Hepatocyte (in vitro differentiated cells): ENCODE measurements at places on chromosomes 3 and 15. TPM values are rescaled to one million over a fixed set of nuclear protein-coding genes. Genes with fewer than 3 reads are reported as not detected.
A peak's percentile ranks its signal among the peaks of the same experiment; 100 is the strongest.

Gene TADA3
- polyA plus RNA-seq, result 55.5 and 61.2 TPM in 2 replicates

Gene MASP1
- 18.1 and 23.3 TPM in 2 replicates for polyA plus RNA-seq

Gene CHRNA5
- 1.1 and 1.5 TPM in 2 replicates for polyA plus RNA-seq

Gene LRRIQ4
- not detected in 2 replicates for polyA plus RNA-seq

Gene ZNF660
- polyA plus RNA-seq, result 4.0 and 4.6 TPM in 2 replicates

Gene LYZL4
- not detected in 2 replicates for polyA plus RNA-seq

- no peak overlapping the region for H3K4me3 ChIP-seq
- peak; percentile 6 for DNase-seq
- H3K27me3 ChIP-seq, result no peaks in the 10 kb centered on the region
- H3K27ac ChIP-seq, result no peak overlapping the region
- no peaks in the 10 kb centered on the region for H3K36me3 ChIP-seq
Measured at GRCh38 chr3:901953-902778, 190.7 kb upstream of the CNTN6 start.

- DNase-seq, result no peak
- H3K27me3 ChIP-seq, result no peaks in the 10 kb centered on the region
- no peaks in the 10 kb centered on the region for H3K4me1 ChIP-seq
- no peak overlapping the region for H3K27ac ChIP-seq
- no peak overlapping the region for H3K4me3 ChIP-seq
Measured at GRCh38 chr3:167246252-167246651, 133.8 kb downstream of the ZBBX start.

GRCh38 chr3:66501483-66502244 is 842 bp upstream of the LRIG1 start:
- peaks cover 25% of the 10 kb centered on the region for H3K4me1 ChIP-seq
- no peaks in the 10 kb centered on the region for H3K36me3 ChIP-seq
- peak overlapping the region; percentile 11 for H3K4me3 ChIP-seq
- H3K27ac ChIP-seq, result no peak overlapping the region
- no peaks in the 10 kb centered on the region for H3K27me3 ChIP-seq

DNA sequence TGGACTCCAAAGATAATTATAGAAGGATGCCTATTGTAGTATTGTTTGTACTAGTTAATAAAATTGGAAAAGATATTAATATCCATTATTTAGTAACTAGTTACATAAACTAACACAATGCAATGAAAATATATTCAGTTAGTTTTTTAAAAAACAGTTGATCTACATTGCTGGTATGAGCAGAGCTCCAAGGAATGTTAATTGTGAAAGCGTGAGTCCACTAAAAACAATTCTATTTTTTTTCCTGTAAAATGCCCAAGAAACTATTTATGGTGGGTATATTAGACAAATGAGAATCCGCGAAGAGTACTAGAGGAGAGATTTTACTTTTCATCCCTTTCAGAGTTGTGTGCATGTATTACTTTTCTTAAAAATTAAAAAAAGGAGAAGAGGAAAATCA is 104.3 kb downstream of the MCTP2 start:
- H3K27me3 ChIP-seq, result no peaks in the 10 kb centered on the region
- H3K27ac ChIP-seq, result no peak overlapping the region
- H3K36me3 ChIP-seq, result peaks cover 4% of the 10 kb centered on the region
- no peak for DNase-seq

DNA sequence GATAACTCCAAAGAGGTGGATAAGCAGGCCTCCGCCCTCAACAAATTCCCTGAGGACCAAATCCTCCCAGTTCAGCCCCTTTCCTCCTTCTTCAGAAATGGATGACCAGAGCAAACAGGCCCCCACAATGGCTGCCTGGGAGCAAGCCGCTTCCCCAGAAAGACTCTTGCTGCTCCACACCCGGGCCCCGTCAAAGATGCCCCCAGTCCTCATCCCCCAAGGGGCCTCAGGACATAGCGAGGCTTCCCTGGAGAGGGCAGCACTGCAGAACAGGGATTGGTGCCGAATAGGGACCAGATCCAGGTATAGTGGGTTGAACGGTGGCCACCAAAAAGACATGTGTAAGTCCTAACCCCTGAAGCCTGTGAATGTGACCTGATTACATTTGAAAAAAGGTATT is 502.3 kb downstream of the SHQ1 start:
- H3K4me3 ChIP-seq, result no peak overlapping the region
- no peaks in the 10 kb centered on the region for H3K27me3 ChIP-seq
- peak overlapping the region; percentile 51 for H3K27ac ChIP-seq
- H3K36me3 ChIP-seq, result no peaks in the 10 kb centered on the region

- no peak overlapping the region for H3K27ac ChIP-seq
- no peak overlapping the region for H3K4me3 ChIP-seq
- DNase-seq, result no peak
- no peaks in the 10 kb centered on the region for H3K4me1 ChIP-seq
- H3K36me3 ChIP-seq, result no peaks in the 10 kb centered on the region
- no peaks in the 10 kb centered on the region for H3K27me3 ChIP-seq
Measured at GRCh38 chr3:146968204-146968651, 363.1 kb upstream of the PLSCR5 start.

DNA sequence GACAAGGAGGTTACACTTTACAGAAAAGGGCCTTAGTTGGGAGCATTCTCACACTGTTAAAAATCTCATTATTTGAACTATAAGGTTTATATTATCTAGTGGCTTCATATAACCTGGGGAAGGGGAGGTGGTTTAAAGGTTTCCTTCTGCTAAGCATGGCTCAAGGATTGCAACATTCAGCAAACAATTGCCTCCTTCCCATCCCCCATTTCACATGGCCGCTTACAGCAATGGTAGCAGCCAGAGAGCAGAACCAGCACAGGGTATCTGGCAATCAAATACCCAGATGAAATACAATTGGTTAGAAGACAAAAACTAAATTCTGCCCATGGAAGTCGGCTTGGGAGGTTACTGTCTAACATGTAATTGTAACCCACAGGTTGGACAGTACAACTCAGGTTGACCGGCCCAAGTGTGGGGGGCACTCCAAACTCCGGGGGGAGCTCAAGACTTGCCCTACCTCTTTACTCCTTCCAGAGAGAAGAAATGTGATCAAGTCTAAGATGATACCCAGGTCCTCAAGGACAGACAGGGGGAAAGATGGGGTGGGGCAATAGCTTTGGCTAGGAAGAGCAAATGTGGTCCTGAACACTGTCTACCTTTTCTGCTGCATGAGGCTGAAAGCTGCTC is 15.5 kb downstream of the ETV5 start:
- peaks cover 18% of the 10 kb centered on the region for H3K4me1 ChIP-seq
- no peaks in the 10 kb centered on the region for H3K36me3 ChIP-seq
- H3K27me3 ChIP-seq, result no peaks in the 10 kb centered on the region
- H3K27ac ChIP-seq, result no peak overlapping the region
- no peak overlapping the region for H3K4me3 ChIP-seq

- peak overlapping the region; percentile 77 for H3K4me3 ChIP-seq
- H3K27me3 ChIP-seq, result peaks cover 30% of the 10 kb centered on the region
- peak; percentile 54 for DNase-seq
- no peak overlapping the region for H3K27ac ChIP-seq
- H3K4me1 ChIP-seq, result no peaks in the 10 kb centered on the region
- no peaks in the 10 kb centered on the region for H3K36me3 ChIP-seq
Measured at GRCh38 chr15:100341239-100341749, 481 bp downstream of the ADAMTS17 start.

DNA sequence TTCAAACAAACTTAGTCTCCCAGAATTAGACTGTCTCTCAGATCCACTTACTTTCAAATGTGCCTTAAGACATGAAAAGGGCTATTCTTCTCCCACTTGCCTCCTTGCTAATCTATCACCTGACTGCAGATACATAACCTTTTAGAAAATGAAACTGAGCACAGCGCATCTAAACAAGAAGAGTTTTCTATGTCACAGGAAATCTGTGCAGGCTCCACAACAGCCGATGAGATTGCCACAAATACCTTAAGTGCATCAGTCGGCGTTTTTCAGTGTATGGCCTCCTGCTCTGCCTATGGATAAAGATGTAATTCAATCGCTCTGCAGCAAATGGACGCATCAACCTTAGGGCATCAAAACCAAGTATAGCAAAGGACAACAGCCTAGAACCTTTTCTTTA is 544.2 kb downstream of the FOXP1 start:
- H3K36me3 ChIP-seq, result no peaks in the 10 kb centered on the region
- H3K27ac ChIP-seq, result no peak overlapping the region
- no peak overlapping the region for H3K4me3 ChIP-seq
- DNase-seq, result no peak
- H3K4me1 ChIP-seq, result no peaks in the 10 kb centered on the region
